ENCODE measurements at places on chromosomes 4 and X.
A peak's percentile ranks its signal among the peaks of the same experiment; 100 is the strongest.

DNA sequence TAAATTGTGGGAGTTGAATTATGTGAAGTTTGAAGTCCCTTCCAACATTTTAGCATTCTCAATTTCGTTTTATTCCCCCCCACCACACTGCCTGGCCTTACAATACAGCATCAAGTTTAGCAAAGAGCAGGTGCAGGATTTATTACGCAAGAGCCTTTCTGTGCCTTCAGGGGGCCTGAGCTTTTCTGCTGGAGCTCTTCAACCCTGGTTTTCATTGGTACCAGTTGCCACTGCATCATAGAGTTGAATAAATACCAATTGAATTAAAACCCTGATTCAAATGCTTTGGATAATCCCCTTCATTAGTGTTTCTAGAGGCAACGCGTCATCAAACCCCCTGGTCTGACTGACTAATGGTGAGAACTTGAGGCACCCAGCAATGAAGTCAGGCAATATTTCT, 43.6 kb upstream of the KIT start:
- DNase-seq, result no peak

DNA sequence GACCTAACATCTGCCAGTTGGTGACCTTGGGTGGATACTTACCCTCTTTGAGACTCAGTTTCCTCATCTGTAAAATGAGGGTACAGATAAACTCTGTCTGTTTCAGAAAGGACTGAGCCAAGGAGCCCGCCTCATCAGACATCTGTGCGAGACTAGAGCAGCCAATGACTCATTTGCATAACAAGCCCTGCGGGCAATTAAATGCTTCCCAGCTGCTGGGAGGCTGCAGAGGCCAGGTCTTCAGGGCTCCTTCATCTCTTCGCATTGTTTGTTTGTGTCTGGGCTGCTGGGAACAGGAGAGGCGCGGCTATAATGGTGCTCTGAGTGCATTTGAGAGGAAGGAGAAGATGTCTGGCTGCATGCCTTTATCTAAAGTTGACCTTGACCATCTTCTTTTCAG, 85.0 kb downstream of the ADRA2C start:
- DNase-seq, result no peak

- DNase-seq, result no peak
Observed at GRCh38 chrX:22516893-22517292, 244.2 kb downstream of the CBLL2 start.

DNA sequence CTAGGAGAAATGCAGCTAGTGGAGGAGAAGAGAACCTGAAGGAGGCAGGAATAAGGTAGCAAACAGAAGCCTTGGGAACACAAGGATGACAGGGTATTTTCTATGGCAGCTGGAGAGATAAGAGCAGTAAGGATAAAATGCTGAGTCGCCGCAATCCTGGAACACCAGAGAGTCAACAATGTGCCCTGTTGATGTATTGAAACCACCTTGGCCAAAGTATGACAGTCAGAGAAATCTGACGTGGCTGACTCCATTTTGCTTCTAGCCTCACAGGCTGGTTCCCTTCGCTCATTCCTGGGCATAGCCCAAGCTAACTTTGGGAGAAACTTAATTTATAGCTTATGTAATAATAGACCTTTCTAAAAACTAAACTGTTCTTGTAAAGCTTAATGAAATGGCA, 56.6 kb upstream of the C4orf54 start:
- no peak for DNase-seq

GRCh38 chrX:133921764-133922389, 63.5 kb downstream of the GPC3 start:
- DNase-seq, result peak; percentile 0

GRCh38 chr4:153362184-153362583, 17.7 kb downstream of the MND1 start:
- DNase-seq, result no peak

DNA sequence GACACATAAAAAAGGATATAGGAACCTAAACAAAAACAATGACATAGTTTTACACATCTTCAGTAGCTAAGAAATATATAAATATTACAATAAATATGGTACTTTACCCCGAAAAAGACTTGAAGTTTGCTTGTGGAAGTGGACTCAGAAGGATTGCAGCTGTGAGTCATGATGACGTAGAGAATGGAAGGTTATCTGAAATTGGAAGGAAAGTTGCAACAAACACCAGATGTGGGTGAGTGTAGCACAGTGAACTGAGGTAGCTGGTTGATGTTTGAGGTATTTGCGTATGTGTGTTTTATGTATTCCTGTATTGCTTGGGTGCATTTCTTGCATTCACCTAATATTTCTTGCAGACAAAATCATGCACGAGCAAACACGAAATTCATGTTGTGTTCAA, 113.0 kb downstream of the ARX start:
- no peak for DNase-seq

DNA sequence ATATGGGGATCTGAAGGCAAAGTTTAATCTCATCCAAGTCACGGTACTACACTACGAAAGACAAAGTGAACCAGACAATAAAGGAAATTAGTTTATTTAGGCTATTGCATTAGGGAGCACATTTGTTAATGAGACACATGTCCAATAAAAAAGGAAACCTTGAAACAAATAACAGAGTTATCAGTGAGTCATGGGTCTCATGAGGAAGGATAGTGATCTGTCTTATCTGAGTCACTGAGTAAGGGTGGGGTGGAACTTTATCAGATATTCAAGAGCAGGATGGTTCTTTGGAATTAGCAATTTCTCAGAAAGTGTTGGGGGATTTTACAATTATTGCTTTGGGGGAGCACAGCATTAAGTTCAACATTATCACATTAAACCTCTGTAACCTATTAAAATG, 188.9 kb upstream of the IL1RAPL1 start:
- DNase-seq, result no peak

DNA sequence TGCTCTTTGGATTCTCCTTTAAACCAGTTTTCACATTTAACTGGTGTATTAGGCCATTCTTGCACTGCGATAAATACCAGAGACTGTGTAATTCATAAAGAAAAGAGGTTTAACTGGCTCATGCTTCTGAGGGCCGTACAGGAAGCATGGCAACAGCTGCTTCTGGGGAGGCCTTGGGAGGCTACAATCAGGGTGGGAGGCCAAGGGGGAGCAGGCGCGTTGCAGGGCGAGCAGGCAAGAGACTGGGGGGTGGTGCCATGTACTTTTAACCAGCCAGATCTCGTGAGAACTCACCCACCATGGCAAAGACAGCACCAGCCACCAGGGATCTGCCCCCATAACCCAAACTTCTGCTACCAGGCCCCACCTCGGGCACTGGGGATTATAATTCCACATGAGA, 38.1 kb downstream of the RNF212 start:
- no peak for DNase-seq
